ENCODE measurements at places on chromosomes 16 and 17.

DNA sequence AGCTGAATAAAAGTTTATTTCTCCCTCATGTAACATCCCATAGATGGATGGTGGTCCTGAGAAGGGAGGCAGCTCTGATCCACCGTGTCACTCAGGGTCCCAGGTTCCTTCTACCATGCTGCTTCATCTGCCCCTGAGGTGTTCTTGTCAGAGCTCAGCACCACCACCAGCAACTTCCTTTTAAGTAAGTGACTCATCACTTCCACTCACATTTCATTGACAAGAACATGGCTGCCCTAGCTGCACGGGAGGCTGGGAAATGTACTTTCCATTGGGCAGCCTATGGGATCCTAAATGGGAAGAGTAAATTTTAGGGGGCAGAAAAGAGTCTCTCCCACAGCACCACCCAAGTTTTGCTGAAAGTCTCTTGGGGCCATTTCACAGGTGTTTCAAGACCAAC is 134.7 kb downstream of the USP31 start:
- DNase-seq, result no peak

DNA sequence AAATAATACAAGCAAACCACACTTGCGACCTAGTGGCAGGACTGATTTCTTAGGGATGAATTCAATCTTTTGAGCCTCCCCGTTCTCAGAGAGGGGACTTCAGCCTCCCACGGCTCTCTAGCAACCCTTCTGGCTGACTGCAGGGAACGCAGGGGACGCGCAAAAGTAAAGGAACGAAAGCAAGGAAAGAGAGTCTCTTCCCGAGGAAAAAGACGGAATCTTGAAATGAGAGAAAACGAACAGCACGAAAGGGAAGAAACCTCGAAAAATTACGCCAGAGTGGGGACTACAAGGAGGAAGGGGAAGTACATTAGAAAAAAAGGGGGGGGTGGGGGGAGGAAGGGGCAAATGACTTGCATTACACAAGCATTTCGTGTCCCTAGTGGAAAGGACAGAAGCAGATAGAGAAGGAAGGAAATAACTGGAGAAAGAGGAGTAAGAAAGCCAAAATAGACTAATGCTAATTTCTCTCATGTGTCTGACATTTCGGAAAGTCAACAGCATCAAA is 1.2 kb downstream of the GRB2 start:
- peak; percentile 77 for DNase-seq

DNA sequence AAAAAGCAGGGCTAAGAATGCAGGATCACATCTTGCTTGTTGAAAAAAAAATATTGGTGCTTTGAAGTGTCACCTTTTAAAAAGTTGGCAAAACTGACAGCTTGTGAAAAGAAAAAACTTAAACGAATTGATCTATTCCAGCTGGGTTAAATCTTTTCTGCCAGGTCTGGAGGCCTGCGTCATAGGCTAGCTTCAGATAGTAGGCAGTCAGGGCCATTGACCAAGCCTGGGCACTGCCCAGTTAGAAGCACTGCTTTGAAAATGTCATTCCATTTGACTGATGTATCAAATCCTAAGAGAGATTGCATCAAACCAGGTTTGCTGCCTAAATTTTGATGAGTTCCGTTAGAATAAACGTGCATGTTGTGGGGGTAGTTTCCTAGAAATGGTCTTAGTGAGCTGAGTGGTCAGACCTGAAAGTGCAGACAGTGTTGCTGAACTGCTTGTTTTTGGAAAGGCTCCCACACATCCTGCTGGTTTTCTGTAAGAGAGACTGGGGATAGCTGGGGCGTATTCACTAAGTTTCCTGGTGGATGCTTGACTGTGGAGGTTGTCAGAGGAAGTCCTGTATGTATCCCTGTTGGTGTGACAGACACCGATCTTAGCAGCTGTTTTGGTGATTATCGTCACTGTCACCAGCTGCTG is 38.8 kb downstream of the NUP88 start:
- DNase-seq, result no peak

DNA sequence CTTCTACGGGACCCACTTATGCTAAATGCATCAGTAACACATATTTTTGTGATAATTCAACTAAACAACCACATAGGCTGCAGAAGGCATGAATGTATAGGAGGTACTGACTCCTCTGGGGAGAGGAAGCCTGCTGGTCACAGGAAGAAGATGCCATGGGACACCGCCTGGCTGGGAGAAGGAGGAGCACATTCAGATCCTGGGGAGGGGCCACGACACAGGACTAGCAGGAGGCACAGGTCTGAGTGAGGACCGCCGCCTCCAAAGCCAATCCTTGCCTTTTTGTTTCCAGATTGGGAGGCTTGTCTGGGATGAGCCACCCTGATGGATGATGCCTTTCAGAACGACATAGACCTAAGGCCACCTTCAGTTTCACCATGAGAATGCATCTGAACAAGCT is 34.6 kb downstream of the MBTPS1 start:
- no peak for DNase-seq

DNA sequence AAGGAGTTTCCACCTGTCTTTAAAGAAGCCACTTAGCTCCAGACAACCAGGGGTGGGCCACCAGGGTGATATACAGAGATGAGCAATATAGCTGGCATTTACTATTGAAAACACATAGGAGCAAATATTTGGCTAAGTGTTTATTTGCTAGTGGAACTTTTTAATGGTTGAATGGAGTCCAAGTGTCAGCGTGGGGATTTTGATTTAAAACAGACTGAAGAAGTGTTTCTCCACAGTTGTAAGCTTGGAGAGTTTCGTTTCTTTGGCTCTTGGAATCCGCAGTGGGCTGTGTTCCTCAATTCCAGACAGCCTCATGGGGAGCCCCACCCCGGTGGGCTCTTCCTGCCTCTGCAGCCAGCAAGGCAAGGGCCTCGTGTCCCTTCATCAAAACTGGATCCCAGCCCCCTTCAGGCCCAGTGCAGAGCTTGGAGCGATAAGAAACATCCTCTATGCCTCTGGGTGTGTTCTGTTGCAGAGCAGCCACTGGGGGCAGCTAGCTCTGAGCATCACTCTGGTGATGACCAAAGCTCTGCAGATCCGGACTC is 36.1 kb downstream of the NOG start:
- peak; percentile 62 for DNase-seq

Measured in WTC11 (cell line).